ENCODE measurements at places on chromosomes 13 and 19.

- DNase-seq = no peak
Observed at GRCh38 chr19:4064149-4064495, 2.6 kb downstream of the ZBTB7A start.

- no peak for DNase-seq
Observed at GRCh38 chr19:11106477-11106876, 17.2 kb downstream of the LDLR start.

- DNase-seq = no peak
Observed at GRCh38 chr13:76329004-76329403, 557.2 kb downstream of the KCTD12 start.

DNA sequence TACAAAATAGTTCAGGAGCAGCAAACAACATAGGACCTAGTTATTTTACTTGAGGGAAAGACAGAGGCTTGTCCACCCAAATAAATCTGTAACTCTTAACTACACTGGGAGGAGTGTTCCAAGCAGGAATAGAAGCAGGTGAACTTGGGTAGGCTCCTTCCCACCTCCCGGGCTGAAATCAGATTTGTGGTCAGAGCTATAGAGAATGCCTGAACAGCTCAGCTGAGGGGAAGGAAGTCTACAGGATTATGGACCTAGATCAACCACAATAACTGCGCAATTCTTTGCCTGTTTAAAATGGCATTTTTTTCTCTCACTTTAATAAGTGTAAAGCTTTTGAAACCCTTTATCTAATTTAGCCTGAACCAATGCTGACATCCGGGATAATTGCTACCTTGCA, 73.5 kb upstream of the IRS2 start:
- no peak for DNase-seq

- DNase-seq = no peak
Observed at GRCh38 chr19:53554804-53555203, 16.9 kb downstream of the ZNF331 start.

DNA sequence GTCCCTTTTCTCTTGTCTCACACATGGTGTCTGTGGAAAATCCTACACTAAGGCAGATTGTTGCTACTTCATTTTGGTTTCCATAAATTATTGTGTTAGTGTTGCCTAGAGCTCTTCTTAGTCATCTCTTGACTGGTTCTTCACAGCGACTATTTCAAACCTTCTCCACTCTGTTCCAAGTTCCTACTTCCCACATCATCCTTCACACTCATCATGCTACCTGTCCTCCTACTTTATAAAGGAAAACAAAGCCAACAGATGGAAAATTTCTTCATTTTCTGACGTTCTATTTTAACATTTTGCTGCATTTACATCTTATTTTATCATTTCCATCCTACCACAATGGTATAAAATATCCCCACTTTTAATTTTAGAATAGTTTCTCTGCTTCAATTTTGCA, 614.1 kb downstream of the LMO7 start:
- no peak for DNase-seq

GRCh38 chr19:48196321-48196763, 25.9 kb downstream of the ZSWIM9 start:
- no peak for DNase-seq

- no peak for DNase-seq
Observed at GRCh38 chr13:60093425-60094019, 70.2 kb downstream of the DIAPH3 start.

DNA sequence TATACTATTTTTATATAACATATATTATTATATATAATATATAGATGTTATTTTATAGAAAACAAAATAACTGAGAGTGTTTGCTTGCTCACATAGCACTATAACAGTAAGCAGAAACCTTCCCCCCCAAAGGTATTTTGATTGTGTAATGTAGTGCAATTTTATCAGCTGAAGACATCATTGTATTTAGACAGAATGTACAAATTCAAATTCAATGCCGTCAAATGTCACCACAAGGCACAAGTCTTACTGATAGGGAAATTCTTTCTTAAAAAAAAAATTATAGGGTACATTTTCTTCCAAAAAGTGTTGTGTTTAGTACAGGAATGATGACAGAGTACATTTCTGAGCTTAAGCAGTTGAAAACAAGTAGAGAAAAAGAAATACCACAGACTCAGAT, 1147.1 kb upstream of the SPRY2 start:
- no peak for DNase-seq

- DNase-seq = no peak
Observed at GRCh38 chr13:94613051-94613450, 11.4 kb downstream of the GPR180 start.

All from AG09319 (cell line).